ENCODE measurements at places on chromosomes 3 and 15.

DNA sequence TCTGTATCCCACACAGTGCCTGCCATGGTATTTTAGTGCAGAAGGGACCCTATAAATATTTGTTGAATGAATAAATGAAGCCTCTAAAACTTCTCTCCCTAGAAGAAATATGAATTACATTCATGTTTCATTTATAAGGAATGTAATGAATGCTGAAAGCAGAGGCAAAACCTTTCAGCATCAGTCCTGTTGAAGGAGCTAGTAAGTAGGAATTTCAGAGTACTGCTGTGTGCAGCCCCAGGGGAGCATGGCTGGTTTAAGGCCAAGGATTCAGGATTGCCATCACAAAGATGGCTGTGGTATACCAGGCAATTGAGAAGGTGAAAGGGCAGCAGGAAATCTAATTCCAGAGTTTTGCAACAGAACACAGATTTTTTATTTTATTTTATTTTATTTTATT, 1131.4 kb downstream of the IGSF11 start:
- DNase-seq = no peak

GRCh38 chr3:65636326-65636725, 402.4 kb downstream of the MAGI1 start:
- DNase-seq = peak; percentile 33

GRCh38 chr15:69562116-69562515, 109.5 kb downstream of the RPLP1 start:
- DNase-seq = no peak

GRCh38 chr3:136836511-136837156, 17.7 kb downstream of the SLC35G2 start:
- DNase-seq = no peak

- DNase-seq = no peak
These were observed 24.9 kb upstream of the DNAAF4 start for GRCh38 chr15:55532944-55533343.

DNA sequence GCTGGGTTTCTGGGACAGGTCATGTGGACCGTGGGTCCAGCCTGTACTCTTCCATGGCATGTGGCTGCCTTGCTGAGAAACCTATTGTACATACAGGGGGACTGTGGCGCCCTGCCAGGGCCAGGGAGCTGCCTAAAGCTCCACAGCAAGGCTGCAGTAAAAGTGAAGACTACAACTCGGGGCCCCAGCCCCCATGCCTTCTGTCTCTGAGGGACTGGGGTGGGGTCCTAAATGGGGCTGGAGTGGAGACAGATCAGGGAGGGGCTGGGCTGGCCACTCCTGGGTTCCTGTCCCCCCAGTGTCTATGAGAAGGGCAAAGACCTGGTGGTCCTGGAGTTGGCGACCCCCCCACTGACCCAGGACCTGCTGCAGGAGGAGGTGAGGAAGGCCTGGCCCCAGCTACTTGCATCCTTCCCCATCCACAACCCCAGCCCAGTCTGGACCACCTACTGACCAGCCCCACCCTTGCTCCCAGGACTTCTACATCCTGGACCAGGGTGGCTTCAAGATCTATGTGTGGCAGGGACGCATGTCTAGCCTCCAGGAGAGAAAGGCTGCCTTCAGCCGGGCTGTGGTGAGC, 7.3 kb downstream of the VILL start:
- no peak for DNase-seq

GRCh38 chr3:129065720-129066073, 5.1 kb downstream of the GP9 start:
- no peak for DNase-seq

DNA sequence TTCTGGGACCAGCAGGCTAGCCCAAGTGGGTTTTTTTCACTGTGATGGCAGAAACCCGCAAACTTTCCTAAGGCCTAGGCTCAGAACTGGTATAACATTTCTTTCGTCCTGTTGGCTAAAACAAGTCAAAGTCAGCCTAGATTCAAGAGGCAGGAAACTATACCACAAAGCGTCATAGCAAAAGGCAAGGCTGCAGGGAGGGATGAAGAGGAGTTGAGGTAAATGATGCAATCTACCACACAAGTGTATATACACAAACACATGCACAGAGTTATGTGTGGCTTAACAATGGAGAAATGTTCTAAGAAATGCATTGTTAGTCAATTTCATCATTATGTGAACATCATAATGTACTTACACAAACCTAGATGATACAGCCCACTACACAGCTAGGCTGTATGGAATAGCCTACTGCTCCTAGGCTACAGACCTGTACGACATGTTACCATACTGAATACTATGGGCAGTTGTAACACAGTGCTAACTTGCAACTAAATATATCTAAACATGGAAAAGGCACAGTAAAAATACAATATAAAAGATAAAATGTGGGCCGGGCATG, 225.6 kb downstream of the TBL1XR1 start:
- no peak for DNase-seq

- peak; percentile 37 for DNase-seq
These were observed 311.4 kb downstream of the TBC1D5 start for GRCh38 chr3:17431004-17431403.

DNA sequence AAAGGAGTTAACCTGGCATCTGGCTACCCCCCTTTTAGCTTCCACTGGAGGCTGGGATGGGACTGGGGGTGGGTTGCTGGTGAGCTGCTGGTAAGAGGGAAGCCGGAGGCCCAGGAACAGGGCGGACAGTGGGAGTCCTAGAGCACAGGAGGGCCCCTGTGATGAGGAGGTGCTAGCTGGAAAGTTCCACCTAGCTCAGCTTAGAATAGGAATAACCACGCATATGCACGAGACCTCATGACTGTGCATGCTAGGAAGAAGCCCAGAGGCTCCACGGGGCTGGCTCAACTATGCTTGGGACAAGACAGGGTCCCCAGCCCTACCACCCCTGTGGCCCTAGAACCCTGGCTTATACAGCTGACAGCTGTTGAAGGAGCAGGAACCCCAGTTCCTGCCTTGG, 34.1 kb downstream of the LINGO1 start:
- no peak for DNase-seq

DNA sequence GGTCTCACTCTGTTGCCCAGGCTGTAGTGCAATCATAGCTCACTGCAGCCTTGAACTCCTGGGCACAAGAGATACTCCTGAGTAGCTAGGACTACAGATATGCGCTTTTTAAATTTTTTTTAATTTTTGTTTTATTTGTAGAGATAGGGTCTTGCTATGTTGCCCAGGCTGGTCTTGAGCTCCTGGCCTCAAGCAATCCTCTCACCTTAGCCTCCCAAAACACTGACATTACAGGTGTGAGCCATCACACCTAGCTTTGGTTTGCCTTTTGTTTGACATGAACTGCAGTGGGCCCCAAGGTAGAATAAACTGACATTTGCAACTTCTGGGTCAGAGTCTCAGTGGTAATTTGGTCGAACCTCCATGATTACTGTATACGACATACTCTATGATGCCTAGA, 7.9 kb upstream of the GLB1 start:
- no peak for DNase-seq
